ENCODE measurements at places on chromosomes 11 and 22.
A peak's percentile ranks its signal among the peaks of the same experiment; 100 is the strongest.

DNA sequence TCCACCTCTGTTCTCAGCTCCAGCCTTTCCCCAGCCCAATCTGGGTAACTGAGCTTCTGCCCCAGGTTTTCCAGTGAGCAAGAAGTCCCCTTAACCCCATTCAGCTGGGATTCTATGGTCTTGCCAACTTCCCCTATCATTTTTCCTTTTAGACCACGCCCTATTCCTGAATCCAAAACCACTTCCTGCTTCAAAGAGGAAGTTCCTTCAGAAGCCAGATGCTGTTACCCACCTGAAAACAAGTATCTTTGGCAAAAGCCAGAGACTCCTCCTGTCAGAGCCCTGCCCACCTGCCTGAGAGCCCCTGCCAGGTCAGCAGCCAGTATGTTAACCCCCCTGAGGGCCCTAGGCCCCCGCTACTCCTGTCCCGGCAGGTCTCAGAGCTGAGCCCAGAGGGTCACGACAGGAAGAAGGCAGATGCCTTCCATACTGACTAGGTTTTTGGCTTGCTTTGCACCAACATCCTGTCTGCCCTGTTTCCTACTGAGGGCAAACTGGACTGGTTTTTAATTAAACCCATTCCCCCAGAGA lies 20.3 kb upstream of the MICAL2 start:
- DNase-seq: peak; percentile 76

DNA sequence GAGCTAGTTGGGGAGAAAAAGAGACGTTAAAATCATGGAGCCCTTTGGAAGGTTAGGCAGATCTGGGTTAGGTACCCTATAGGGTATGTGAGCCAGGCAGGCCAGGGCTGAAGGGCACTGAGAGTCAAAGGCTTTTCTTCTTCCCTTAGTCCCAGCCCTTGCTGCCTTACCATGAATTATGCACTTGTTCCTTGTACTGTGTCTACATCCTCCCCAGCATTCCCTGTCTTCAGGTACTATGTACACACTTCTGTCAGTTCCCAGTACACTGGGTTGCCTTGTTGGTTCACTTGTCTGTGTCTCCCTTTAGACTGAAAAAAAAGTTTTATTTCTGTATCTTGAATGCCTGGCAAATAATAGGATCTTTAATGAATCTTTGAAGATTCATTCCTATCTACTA lies 16.9 kb downstream of the RNF185 start:
- DNase-seq: no peak

- DNase-seq: peak; percentile 91
Observed at GRCh38 chr11:18588297-18589252, at the start of gene UEVLD. Gene UEVLD, minus strand, starts transcription at chr11:18588734. Its CDS starts 80 bp downstream, at chr11:18588654.

DNA sequence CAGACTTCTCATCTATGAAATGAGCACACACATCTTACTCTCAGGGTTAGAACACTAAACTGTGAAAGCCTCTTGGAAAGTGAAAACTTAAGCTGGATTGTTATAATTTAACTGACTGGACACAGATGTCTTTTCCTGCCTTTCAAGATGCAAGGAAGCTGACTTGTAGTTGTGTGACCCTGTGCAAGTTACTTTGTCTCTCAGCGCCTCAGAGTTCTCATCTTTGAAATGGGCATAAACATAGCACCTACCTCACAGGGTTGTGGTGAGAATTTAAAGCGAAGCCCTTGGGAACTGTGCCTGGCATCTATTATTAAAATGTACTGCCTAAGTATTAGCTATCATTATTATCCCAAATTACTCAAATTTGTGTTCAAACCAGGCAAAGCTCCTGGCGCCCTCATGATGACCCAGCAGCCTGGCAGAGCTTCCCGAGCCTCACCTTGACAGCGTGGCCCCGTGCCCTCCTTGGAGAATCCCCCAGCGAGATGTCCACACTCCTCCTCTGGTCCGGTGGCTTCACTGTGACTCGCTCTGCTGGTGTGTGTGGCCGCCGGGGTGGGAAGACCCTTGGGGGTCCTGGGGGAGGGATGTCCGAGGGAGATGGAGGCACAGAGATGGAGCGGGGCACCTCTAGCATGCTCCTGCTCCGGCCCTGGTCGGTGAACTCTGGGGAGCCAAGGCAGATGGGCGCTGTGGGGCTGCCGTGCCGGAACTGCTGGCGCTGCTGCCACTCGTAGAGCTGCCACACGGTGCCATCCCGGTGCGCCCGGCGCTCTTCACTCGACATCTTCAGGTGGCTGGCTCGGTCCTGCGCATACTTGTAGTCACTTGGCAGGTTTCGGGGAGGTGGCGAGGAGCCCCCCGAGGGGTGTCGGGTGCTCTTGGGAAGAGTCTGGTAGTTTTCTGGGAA lies 78.2 kb downstream of the C11orf58 start:
- no peak for DNase-seq

GRCh38 chr22:45211848-45212247 lies 28.8 kb downstream of the KIAA0930 start:
- DNase-seq: peak; percentile 72
